ENCODE measurements at places on chromosomes 2 and 18.

DNA sequence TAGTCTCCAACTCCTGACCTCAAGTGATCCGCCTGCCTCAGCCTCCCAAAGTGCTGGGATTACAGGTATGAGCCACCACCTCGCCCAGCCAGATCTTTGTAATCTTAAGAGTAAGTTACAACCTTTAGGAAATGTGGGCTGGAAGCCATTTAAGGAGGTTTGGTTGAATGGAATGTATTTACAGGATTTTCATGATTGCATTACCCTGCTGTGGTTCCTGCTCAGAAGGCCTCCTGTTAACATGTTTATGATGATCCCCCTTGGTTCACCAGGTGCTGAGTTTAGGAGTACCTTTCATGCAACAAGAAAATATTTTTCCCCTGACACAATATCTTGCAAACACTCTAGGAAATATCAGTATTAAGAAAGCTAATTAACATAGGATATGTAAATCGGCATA is 187.4 kb upstream of the SH3BP4 start:
- DNase-seq: no peak

- no peak for DNase-seq
These were observed 86.4 kb upstream of the HK2 start for GRCh38 chr2:74747411-74748080.

- DNase-seq: no peak
These were observed 24.0 kb downstream of the PDCD1 start for GRCh38 chr2:241834527-241835210.

DNA sequence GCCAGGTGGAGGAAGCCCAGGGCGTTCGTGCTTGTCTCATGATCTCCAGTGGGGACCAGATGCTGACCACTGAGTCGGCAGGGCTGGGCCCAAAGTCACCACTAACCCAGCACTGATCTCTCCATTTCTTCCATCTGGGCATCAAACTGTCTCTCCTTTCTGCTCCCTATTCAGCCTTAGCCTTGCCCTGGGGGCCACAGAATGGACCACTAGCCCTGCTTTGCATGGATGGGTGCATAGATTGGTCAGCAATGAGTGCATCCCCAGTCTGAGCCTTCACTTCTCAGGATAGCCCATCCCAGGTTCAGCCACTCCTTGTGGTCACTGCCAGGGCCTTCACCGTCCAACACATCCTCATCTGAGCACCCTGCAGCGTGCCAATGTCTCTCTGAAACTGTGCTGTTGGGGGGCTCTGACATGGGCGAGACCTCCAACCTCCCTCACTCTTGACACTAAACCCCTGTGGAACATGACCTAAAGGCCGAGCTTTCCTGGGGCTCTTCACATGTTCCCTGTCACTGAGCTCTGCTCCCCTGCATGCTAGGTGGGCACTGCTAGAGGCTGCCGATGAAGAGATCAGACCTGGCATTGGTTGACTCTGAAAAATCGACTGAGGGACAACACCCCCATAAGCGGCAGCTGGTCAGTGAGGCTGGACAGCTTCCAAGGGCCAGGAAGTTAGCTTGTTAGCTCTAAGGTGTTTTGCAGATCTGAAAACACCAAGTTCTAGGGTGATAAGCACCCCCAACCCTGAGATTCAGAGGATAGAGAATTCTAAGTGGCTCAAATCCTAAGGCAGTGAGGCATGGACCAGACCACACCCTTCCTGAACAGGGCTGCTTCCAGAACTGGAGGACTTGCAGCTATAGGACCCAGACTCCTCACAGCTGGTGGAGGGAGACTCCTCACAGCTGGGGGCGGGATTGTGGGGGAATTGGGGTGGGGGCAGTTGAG is 61.7 kb downstream of the HS1BP3 start:
- DNase-seq: no peak

GRCh38 chr2:1366546-1367134 is 46.6 kb upstream of the TPO start:
- no peak for DNase-seq

DNA sequence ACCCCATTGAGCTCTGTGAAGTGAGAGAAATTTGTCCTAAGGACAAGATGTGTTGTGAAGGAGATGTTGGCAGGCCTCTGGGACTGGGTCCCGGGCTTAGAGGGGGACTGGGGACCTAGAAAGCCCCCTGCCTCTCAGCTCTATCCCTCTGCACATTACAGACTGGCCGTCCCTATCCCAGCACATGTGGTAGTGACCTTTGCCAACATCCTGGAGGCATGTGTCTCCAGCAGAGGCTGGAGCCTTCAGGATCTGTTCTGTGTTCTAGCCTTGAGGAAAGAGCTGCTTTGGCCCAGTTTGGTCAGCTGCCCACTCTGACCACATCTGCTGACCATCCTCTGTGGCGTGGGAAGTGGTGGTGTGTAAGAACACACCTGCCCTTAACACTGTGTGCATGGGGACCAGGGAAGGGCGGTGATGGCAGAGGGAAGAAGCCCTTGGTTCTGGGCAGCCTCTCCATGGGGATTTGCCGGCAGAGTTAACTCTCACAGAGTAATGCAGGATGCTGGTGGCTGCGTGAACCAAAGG is 33.4 kb downstream of the NCK2 start:
- DNase-seq: no peak

DNA sequence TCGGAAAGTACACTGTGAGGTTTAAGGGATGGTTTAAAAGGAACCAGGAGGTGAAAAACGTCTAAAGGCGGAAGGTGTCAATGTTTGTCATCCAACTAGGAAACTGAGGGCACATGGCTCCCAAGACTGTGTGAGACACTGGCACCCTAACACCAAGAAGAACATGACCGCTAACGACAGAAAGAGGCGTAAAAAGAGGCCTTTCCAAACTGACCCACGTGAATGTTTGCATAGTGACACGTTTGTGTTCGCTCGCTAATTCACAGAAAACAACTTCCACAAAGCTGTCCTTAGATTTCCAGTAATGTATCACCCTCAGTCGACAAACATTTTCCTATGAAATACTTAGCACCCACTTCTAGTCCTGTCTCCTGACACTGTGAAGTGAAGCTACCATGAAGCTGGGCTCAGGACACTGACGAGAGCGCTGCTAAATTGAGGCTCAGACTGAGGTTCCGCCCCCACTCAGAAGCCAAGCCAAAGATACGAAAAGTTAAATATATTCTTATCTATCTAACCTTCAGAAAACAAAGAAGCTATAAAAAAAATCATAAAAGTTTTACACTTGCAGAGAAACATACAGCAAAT is 86.5 kb downstream of the ZNF516 start:
- no peak for DNase-seq

- DNase-seq: peak; percentile 94
These were observed 1027.7 kb downstream of the TMEM182 start for GRCh38 chr2:103789381-103790095.

DNA sequence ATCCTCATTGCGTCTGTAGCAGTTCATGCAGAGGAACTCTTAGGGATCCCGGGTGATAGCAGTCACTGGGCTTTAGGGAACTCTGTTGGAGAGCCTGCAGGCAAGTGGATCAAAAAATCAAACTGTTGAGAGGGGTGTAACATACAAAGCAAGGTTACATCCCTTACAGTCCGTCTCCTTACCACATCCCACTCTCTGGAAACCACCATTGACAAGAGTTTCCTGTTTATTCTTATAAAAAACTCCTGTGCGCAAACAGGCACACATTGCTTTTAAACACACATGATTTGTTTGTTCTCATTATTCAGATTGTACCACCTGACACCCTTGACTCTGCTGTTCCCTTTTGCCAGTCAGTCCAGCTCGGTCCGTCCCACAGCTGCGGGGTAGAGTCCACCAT is 137.7 kb downstream of the LTBP1 start:
- no peak for DNase-seq

DNA sequence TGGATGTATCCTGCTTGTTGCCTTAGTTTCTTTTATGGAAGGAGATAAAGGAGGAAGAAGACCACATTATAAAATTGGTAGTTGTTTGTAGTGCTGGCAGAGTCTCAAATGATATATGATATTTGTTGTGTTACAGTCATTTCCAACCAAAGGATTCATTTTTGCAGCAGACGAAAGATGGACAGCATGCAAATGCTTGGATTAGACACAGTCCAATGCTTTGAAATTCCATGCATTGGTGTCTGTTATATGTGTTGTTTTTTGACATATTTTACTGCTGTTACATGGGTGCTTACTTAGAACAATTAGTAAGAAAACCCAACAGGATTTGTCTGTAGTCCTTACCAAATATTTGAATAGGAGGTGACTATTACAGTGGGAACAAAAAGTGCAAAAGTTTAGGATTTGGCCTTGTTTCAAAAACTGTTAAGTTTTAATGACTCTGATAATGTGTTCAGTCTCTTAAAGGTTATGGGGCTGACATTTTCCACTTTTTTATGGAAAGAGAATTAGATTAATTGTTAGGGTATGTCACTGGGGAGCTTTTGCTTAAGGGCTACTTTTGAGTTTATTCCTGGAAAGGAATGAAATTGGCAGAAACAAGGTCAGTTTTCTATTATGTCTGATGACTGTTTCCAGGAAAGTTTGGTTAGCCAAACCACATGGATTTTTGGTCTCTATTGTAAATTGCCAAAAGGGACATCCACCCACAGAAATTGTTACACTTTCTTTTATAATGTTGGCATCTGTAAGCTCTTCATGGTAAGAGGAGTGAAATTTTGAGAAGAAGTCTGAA is 229.4 kb upstream of the MMADHC start:
- no peak for DNase-seq

Data from ACHN (cell line).